LNCaP clone FGC (cell line): ENCODE measurements at places on chromosomes 2 and 18.

GRCh38 chr2:101446869-101447268 lies 28.0 kb downstream of the RFX8 start:
- no peak for DNase-seq

DNA sequence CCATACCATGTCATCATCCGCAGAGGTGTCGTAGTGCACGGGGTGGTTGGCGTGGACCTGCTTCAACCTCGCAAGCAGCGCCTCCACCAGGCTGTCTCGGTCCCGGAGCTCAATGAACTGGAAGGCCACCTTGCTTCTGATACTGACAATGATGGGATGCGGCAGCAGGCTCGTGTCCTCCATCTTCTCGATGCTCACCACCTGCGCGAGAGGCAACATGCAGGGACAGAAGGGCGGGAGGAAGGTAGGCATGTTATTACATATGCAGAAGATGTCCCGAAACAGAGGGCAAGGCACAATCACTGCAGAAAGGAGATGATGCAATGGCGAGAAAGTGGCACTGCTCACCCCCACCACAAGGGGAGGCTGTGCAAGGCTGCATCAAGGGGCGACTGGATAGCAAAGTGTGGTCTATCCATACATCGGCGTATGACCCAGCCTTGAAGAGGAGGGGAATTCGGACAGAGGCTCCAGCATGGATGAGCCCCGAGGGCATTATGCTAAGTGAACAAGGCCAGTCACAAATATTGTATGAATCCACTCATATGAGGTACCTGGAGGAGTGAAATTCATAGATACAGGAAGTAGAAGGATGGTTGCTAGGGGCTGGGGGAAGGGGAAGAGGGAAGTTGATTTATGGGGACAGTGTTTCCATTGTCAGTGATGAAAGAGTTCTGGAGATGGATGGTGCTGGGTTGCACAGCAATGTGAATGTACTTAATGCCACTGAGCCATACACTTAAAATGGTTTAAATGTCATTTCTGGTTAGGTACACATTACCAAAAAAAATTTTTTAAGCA lies 36.6 kb downstream of the RPL31 start:
- no peak for DNase-seq

DNA sequence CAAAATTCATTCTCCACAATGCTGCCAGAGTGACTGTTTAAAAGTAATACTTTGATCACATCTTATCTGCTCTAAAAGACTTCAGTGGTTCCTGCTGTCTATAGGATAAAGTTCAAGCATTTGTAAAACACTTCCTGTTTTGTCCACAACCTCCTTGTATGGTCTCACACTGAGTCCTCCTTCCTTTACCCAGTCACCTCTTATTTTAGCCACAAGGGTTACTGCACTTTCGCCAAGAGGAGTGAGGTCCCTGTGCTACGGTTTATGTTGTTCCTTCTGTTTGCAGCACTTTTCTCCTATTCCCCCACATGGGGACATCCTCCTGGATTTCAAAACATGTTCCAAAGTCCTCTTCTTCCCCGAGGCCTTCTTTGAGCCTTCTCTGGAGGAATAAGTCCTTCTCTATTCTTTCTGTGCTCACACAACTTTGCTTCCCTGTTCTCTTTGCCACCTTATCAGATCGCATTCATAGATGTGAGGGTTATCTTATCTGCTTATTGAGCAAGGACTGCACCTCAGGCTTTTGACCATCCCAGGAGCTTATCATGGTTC lies 112.2 kb upstream of the NABP1 start:
- DNase-seq, result no peak

DNA sequence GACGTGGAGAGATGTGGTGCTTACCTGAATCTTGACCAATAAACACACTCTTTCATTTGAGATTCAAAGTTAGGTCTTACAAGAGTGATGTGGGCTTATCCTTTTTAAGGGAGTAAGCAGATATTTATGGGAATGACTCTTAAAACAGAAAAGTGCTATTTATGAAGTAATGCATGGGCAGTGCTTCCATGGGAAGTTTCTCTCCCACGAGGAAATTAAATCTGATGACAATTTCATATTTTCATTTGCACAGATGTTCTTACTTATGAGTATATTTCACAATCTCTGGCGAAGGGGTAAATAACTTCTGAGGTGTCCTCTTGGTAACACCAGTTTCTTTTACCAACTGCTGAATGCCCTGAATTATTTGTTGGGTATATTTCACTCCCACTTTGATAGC lies 21.0 kb downstream of the PNPT1 start:
- DNase-seq, result no peak

- DNase-seq, result no peak
These were observed 95.3 kb downstream of the PIGN start for GRCh38 chr18:62091487-62092120.
